ENCODE measurements at places on chromosomes 12 and 14.

GRCh38 chr14:104582662-104583061, 3.1 kb downstream of the C14orf180 start:
- DNase-seq: no peak

GRCh38 chr12:53700567-53700966, 24.7 kb upstream of the ATP5MC2 start:
- no peak for DNase-seq

DNA sequence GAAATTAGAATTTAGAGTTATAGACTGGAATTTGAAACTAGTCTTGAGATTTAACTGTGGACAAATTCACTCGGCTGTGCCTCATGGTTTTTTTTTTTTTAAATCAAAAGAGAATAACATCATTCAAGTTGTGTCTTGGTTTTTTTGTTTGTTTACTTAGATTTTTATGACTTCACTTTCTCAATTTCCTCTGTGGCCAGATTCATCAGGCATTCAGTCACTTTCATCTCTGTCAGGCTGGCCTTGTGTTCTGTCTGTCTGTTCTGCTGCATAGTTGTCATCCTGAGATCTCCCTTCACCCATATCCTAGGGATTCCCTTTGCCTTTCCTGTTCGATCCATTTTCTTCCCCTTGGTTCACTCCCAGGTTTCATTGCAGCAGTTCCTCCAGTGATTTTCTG, 10.0 kb downstream of the MARK3 start:
- DNase-seq: no peak

GRCh38 chr12:12229556-12230092, 37.2 kb downstream of the LRP6 start:
- DNase-seq: no peak

- DNase-seq: peak; percentile 2
Measured at GRCh38 chr12:82687021-82688011, 610 bp downstream of the TMTC2 start.

GRCh38 chr12:132025526-132025925, 75.8 kb downstream of the EP400 start:
- DNase-seq: no peak

DNA sequence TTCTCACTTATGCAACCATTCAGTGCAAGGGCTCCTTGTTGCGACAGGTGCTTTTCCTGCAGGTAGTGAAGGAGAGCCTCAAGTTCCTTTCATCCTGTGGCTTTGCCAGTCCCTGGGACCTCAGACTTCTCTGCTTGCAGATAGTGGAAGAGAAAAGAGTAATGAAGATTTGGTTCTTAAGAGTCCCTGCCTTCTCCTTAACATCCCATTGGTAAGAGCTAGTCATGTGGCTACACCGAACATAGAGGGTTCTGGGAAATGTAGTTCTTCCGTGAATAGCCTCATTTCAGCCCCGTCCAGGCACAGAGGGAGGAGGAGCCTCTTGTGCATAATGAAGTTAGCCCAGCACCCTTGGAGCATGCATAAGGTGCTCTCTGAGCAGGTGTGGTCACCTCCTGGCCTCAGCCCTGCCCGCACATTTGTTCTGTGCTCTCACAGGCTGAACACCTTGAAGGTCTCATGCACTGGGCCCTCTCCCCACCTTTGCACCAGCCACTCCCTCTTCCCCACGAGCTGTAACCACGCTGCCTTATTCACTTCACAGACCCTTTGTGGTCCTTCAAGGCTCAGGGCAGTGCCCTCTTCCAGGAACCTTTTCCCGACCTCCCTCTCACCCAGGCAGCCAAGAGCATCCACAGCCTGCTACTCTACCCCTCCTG, 134.0 kb downstream of the BCL11B start:
- no peak for DNase-seq

GRCh38 chr12:48969833-48970701, 1.5 kb downstream of the WNT10B start:
- DNase-seq: peak; percentile 16

GRCh38 chr12:132062481-132062880, 81.6 kb downstream of the DDX51 start:
- no peak for DNase-seq

DNA sequence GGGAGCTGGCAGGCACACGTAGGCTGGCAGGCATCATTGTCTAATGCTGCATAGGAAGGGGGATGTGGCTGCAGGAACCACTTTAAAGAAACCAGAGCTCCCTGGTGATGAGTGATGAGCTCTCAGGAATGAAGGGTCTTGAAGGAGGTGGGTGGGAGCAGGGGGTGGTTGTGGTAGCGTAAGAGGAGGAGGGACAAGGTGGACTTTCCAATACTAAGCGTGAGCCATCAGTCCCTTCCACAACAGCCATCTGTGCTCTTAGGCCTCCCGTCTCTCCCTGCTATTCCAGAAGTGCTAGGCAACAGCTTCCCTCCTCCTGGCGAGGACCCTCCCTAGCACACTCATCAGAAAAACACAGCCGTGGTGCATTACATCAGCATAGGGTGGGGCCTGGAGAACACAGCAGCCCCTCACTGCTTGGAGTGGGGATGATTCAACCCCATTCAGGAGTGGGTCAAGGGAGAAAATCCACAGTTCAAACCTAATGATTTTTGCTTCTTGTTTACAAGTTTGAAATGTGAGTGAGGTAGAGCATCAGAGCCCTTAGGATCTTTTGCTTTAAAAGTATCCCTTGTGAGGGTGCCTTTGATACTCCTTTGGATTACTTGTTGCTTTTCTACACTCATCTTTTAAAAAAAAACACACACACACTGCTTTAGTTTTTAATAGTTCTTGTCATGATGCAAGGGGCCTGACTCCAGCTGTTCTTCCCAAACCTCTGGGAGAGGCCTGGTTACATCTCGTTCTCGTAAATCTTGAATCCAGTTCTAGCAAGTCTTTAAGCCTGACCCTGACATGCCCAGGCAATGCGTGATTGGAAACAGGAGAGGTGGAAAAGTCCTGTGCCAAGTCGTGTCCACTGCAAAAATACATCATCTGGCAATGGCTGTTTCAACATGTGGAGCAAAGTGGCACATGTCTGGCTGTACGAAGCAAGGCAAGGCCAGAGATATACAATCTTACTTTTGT, 356.4 kb upstream of the DDHD1 start:
- no peak for DNase-seq

DNA sequence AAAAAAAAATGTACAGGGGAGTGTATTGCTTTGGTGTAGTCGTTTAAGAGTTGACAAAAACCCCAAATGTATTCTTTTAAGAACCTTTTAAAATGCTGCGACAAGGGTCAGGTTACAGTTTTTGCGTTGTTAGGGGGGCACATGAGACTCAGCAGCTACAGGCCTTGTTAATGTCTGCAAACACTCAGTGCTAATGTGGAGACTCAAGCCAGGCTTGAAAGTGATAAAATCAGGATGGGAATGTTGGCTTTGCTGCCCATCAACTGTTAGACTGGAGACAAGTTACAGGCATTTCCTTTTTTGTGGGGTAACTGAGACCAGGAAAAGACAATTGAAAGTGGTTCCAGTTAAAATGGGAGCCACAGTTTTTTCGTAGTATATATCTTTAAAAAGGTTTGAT, 84.8 kb downstream of the PRKCH start:
- no peak for DNase-seq

- no peak for DNase-seq
Measured at GRCh38 chr12:54060975-54061778, 7.5 kb downstream of the HOXC4 start.

DNA sequence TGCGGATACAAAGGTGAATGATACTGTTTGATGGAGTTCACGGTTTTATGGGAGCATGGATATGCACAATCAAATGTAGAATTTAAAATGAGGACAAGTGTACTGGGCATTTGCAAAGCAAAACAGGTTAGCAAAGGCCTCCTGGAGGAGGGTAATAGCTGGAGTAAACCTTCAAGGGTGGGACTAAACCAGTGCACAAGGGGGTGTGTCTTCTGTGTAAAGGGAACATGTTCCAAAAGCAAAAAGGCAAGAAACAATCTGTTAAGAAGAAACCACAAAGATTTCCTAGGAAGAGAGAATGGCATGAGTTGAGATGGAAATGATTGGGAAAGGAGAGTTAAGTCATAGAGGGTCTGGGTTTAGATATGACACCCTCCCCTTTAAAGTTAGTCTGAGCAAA, 109.2 kb upstream of the SLCO1C1 start:
- DNase-seq: no peak

GRCh38 chr14:73751157-73751691, 37.0 kb upstream of the PNMA1 start:
- DNase-seq: no peak

- DNase-seq: no peak
Measured at GRCh38 chr12:19245666-19246065, 116.1 kb downstream of the PLEKHA5 start.

GRCh38 chr12:57461276-57461916, 1.8 kb downstream of the GLI1 start:
- DNase-seq: no peak

DNA sequence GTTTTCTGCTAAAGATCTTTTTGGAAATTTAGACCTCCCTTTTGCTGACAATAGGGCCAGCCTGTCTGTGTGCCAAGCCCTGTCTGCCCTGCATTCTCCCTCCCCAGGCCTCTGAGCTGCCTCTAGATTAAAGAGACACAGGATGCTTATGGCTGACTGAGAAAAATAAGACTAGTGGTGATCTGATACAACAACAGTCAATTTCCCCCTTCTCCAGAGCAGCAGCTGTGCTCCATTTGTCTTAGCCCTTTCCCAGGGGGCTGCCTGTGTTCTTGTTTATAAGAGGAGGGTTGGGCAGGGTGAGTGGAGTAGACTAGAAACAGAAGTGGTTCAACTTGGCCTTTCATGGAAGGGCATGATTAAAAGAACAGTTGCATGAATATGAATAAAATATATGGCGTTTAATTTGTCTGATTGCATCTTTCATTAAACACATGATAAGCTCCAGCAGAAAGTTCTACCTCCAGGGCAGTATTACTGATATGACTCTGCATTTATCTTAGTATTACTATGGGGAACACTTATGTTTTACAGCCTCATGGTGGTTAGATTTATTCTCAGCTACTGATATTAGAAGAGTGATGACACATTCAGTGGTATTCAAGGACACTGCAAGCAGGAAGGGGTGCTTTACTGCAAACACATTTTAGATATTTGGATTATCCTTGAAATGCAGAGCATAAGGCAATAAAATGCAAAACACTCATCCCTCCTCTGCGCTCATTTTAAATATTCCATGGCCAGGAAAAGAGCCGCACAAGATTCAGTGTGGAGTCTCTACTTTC, 150.2 kb upstream of the CLEC14A start:
- DNase-seq: no peak

DNA sequence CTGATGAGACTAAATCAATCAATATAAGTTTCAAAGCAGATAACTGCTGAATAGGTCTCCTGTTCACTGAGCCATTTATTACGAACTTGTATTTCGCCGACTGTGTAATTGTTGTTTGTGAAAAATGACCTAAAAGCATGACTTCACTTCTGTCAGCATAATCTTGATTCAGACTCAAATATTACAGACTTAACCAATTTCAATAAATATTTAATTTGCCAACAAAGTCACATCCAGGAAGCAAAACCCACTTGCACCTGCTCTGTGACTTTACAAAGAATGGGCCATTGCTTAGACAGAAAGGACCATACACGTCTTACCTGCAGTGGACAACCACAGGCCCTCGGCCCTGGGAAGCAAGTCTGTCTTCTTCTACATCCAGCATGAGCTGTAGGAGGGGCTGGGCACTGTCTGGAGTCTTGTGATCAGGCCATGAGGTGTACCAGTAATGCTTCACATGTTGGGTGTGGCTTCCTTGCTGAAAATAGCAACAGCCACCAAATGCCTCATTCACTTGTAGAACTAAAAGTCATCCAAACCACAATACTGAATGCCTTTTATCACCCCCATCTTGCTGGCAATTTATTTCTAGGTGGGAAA, 23.5 kb upstream of the PTPRB start:
- no peak for DNase-seq

GRCh38 chr12:124956571-124956970, 32.4 kb downstream of the DHX37 start:
- DNase-seq: no peak

- DNase-seq: no peak
Measured at GRCh38 chr14:54440476-54440872, 700 bp downstream of the CNIH1 start.

GRCh38 chr14:96203635-96204034, 1.0 kb upstream of the BDKRB2 start:
- DNase-seq: no peak
